ENCODE measurements at places on chromosomes 11 and 22. TPM values are rescaled to one million over a fixed set of nuclear protein-coding genes. Genes with fewer than 3 reads are reported as not detected.

DNA sequence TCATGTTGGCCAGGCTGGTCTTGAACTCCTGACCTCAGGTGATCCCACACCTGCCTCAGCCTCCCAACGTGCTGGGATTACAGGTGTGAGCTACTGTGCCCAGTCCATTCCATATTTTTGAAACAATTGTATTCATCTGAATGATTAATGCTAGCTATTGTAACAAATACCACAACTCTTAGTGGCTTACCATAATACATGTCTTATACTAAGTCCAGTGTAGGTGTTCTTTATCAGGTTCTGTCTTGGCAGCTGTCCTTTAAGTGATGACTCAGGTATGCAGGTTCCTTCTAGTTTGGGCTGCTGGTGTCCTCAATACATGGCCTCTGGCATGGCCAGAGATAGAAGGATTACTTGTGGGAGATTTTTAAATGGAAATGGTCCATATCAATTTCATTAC, 39.0 kb downstream of the UVRAG start:
- no peak for DNase-seq

GRCh38 chr11:62850911-62851806, 11.8 kb upstream of the WDR74 start:
- no peak for DNase-seq

Gene GGA1
- 29.2 TPM for total RNA-seq

Gene UBQLN3
- total RNA-seq, result not detected

Data from lung microvascular endothelial cell (primary cell).